ENCODE measurements at places on chromosomes 6 and 20.

GRCh38 chr20:43472671-43473380 lies 15.1 kb downstream of the SRSF6 start:
- DNase-seq: no peak

DNA sequence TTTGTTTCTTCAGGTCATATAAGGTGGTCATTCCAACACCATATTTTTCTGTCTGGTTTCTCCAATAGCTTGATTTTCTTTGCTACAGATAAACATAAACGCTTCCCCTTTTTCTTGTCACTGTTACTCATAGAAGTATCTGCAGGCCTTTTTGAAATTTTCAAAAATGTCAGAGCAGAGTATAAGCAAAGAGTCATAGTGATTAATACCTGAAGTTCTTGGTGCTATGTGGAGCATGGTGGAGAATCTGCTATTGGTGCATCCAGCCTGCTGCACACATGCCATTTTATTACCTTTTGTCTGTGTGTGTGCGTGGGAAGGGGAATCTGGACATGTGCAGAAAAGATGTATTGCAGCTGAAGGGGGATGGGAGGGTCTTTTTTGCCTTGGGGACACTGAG lies 19.7 kb downstream of the STX11 start:
- no peak for DNase-seq

- no peak for DNase-seq
Measured at GRCh38 chr6:119323478-119323877, 26.1 kb downstream of the MAN1A1 start.

GRCh38 chr20:17449031-17449430 lies 82.1 kb downstream of the BFSP1 start:
- no peak for DNase-seq

DNA sequence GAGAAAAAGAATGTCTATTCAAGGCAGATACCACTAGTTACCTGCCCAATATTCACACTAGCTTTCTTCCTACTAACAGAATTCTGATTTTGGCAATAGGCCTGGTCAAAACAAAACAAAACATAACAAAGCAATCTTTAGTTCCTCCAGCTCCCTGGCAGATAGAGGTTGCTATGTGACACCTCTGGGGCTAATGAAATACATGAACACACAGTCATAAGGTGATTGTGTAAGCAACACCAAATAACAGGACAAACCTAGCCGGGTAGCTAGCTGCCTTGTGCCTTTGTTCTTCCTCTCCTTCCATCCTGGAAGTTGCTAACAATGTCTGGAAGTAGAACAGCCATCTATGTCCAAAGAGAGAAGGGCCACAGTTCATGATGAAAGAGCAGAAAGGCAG lies 6.0 kb upstream of the HMGN3 start:
- DNase-seq: no peak

DNA sequence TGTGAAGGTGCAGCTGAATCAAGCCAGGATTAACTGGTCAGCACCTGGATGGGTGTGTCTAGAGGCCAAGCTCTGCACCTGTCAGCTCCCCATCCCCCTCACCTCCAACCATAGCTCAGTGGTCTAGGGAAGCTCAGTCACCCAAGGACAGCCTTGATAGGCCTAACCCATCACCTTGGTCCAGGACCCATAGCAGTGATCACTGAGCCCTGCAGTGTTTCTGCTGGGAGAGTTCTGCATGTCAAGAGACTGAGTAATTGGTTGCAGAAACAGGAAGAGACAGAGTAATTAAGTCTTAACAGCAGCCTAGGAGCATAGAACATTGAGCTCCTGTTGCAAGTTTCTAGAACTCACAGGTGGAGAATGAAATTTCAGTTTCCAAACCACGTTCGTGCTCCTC lies 18.7 kb upstream of the RALGAPB start:
- DNase-seq: peak; percentile 8

- DNase-seq: peak; percentile 23
Measured at GRCh38 chr6:132830334-132830751, 16.0 kb downstream of the RPS12 start.

DNA sequence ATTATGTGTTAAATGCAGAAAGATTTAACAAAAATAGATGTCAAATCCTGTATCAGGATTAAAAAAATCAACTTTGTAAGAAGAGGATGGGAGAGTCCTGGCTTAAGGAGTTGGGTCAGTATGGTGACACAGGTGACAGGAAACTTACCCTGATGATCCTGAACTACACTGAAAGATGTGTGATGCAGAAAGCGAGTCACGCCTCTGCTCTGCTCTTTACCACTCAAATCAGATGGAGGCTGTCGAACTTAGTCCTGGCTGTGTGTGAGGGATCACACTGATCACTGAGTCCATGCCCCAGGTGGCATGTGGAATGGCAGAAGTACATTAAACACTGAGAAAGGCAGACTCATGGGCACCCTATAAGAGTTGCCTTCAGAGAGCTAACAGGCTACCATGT lies 92.9 kb downstream of the GJA10 start:
- no peak for DNase-seq

DNA sequence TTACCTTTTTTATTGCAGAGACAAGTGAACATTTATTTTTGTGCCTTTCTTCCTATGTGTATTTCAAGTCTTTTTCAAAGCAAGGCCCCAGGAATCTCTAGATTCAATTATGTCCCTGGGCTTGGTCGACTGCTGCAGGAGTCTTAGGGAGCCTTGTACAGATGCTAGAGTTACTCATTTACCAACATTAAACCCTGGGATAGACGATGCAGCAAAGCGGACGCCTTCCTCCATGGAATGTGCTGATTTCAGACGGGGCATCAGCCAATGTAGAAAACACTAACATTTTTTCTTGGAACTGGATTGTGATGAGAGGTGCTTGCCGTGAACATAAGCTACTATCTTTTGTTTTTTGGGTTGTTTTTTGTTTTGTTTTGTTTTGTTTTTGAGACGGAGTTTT lies 55.9 kb downstream of the CD164 start:
- DNase-seq: no peak

DNA sequence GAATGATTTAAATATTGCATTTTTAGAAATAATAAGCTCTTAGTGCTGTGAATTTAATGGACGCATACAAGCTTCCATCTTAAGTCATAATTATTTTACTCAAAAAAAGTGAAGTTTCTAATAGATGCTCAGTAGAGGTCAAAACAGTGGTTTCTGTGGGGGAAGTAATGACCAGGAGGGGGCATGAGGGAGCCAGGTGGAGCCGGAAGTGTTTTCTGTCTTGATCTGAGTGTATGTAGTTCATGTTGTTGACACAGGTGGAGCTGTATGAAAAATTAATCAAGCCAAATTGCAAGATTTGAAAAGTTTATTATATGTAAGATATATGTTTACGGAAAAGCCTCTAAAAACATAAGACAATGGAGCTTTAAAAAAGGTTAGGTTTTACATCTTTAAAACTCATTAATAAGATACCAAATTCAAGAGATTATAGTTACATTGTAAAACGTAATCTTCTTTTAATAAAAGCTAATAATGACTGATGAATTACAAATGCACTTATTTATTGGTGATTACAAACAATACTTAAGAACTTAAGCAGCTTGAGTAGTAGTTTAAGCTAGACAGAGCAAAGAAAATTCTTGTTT lies 68.0 kb downstream of the PLAGL1 start:
- DNase-seq: peak; percentile 42

GRCh38 chr20:33671573-33672288 lies 2.5 kb downstream of the NECAB3 start:
- DNase-seq: no peak

DNA sequence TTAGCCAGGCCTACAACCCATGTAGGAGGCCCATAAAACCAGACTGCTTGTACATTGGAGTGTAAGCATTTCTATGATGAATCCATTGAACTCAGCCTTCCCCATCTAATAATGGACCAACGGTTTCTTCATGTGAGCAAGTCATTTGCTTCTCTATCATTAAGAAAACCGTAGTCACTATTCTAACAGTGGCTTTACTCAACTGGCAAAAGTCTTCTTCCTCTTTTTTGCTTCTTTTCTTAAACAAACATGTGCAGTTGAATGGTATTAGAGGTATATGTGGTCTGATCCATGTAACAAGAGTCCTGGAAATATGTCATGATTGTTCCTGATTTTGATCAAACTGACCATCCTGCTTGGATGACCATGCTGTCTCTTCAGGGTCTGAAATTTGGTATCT lies 132.4 kb upstream of the STXBP5 start:
- peak; percentile 74 for DNase-seq

DNA sequence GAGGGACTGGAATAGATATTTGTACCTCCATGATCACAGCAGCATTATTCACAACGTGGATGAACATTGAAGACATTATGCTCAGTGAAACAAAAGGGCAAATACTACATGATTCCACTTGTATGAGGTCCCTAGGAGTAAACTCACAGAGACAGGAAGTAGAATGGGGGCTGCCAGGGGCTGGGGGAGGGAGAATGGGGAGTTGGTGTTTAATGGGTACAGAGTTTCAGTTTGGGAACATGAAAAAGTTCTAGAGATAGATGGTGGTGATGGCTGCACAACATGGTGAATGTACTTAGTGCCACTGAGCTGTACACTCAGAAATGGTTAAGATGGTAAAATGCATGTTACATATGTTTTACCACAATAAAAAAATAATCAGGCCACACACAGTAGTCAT lies 164.3 kb upstream of the RREB1 start:
- DNase-seq: peak; percentile 53

DNA sequence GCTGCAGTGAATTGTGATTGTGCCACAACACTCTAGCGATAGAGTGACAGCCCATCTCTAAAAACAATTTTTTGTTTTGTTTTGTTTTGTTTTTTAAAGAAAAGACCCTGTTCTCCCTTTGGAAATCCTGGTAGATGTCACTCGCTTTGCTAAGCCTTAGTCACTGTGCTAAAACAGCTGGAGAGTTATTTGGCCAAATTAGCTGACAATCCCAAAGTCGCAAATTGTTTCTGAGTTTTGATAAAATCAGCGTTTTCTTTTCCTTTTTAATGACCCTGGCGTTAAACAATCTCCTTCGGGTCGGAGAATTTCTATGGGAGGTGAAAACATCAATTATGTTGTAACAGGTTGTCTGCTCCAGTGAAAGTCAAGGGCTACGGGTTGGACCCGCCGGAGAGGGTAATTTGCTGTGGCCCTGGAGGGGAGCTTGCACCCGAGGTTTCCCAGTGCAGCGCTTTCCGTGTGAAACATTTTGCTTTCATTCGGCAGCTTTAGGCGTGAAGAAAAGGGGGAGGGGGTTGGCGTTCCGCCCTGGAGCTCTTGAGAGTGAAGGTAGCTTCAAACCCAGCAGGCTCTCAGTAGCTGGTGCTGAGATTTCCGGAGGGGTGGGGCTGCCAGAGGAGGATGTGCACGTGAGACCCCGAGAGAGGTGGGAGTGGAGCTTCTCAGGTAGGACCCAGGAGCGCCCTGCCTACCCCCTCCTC lies 296.6 kb downstream of the PHACTR1 start:
- no peak for DNase-seq

DNA sequence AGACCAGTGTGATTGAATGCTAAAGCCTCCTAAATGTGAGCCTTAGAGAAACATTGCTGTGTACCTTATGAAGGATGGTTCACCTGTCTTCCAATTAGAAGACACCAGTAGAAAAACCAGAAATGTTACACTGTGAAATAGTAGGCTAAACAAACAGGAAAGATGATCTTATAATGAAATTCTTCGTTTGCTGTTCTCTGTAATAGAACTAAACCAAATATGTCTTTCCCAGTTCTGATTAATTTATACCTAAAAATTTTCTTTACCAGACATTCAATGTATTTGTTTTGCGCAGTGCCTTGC lies 114.8 kb downstream of the RTN4IP1 start:
- DNase-seq: no peak

GRCh38 chr20:46974669-46975434 lies 80.2 kb downstream of the EYA2 start:
- DNase-seq: no peak

DNA sequence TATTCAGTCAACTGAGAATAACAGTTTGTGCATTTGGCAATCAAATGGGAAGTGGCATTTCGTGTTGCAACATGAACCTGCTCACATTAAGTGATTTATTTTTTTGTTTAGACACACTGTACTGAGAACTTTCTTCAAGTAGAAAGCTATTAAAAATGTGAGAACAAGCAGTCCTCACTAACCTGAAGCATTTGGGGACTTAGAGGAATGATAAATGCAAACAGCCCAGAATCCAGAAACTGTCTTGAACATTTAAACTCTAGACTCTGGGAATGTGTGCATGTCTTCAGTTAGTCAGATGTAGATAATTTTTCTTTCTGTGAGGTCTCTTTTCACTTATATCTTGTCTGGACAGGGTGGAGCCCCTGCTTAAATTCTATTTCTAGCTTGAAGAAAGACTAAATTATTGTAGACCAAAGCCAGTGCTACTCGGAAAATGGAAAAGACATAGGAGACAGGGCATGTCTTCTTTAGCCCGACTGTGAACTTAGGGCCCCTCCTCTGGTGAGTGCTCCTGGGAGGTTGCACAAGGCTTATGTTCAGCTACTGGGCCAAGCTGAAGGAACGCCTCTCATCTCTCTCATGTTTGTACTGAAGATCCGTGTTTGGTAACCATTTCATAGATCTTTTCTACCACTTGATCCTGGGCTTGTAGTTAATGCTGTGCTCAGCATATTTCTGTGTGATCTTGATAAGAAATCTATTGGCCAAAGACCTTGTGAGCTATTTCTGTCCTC lies 70.1 kb downstream of the SLX4IP start:
- DNase-seq: peak; percentile 87

GRCh38 chr6:109038837-109039398 lies 55.7 kb downstream of the SESN1 start:
- DNase-seq: no peak

- peak; percentile 58 for DNase-seq
Measured at GRCh38 chr6:32883789-32884188, 29.8 kb downstream of the PSMB9 start.

DNA sequence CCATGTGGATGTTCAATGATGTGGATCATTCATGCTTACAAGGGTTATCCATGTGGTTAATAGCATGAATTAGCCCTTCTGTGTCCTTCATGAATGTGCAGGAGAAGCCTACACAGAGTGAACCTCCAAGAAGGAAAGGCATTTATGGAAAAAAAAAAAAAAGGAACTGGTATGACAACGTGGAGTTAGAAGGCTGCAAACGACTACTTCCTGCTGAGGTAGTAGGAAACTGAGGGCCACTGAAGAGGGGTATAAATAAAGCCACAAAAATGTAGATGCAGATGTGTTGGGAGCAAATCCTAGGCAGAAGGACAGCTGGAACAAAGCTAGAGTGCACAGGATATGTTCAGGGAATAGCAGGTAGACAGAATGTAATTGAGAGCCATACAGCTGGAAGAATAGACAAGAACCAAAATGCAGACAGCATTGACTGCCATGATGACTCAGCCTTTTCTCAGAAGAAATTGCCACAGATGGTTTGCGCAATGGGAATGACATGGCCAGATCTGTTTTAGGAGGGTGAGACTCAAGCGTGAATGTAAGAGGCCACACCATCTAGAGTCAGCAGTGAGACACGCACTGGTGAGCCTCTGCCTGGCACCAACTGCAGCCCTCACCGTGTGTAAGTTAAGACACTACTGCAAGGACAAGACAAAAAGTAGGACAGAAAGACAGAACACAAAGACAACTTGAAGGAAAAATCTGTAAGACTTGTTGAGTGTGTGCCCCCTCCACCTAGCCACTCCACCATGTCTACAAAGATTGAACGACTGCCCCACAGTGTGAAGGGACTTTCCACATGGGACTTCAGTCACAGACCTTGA lies 79.8 kb downstream of the KIF13A start:
- DNase-seq: peak; percentile 98

Measured in MV-4-11 (cell line).